ENCODE measurements at places on chromosomes 3 and 15. TPM values are rescaled to one million over a fixed set of nuclear protein-coding genes. Genes with fewer than 3 reads are reported as not detected.
A peak's percentile ranks its signal among the peaks of the same experiment; 100 is the strongest.

- no peak for DNase-seq
Measured at GRCh38 chr3:122974764-122975162, 52.8 kb downstream of the SEMA5B start.

MAN2A2 gene
- total RNA-seq = 133 TPM

DNA sequence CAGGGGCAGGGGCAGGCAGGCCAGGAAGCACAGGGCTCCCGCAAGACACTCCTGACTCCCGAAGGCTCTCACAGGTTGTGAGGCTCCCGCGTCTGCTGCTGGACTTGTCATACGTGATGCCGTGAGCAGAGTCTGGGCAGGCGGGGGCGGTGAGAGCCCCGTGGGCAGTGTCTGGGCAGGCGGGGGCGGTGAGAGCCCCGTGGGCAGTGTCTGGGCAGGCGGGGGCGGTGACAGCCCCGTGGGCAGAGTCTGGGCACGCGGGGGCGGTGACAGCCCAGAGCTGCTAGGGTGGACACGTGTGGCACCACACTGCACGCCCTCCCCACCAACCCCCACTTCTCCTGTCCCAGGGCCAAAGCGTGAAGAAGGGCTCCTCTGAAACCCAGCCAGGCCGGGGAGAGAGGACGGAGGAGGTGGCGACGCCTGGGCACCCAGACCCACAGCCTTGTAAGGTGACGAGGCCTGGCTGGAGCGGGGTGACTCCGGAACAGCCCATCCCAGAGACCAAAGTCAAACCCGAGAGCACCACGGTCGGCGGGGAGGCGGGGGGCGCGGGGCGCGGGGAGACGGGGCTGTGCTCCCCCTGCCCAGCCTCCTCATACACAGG is 35.0 kb downstream of the TNK2 start:
- peak; percentile 33 for DNase-seq

HHLA2 gene
- total RNA-seq = not detected

DNA sequence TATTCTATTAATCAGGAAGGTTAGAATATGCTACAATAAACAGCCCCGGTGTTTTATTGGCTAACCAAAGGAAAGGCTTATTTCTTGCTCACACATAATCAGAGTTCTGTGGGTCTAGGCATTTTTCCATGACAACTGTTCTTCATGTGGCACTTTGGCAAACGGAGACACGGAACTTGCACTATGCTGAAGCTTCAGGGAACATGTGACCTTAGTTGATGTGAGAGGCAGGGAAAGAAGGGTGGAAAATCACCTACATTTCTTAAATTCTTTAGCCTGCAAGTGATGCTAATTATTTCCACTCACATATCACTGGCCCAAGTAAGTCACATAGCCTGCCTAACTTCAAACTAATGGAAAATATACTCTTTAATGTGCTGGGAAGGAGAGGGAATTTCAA is 344.6 kb downstream of the SV2B start:
- DNase-seq = no peak

DNA sequence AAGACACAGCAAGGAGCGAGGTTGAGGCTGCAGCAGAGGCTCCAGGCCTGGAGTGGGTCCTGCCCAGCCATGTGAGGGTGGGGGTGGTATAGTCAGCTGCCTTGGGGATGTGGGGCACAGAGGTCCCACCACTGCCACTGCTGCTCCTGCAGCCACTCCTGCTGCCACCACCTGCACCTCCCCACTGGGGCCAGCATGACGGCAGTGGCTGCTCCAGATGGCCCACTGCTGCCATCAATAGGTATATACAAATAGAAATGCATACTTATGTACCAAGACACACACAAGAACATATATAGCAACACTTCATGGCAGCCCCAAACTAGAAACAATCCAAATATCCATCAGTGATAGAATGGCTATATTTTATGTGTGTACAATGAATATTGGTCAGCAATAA is 10.0 kb upstream of the TOP2B start:
- DNase-seq = no peak

GRCh38 chr3:143158014-143158988 is 38.7 kb downstream of the CHST2 start:
- DNase-seq = no peak

DNA sequence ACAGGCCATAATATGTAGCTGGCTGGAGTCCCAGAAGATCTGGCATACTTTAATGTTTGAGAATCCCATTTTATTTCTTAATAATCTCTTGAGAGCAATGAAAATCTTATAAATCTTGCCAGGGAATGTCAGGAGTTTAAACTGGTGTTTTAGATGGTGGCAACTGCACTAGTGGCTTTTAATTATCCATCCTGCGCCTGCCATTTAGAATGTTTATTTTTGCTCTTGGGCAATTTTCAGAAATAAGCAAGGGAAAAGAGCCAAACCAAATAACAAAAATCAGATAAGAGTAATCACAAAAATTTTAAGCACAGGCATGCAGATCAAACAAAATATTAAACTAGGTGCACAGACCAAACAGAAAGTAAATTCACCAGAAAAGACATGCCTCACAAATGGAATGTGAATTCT is 41.9 kb upstream of the UBP1 start:
- DNase-seq = no peak

DPPA2 gene
- not detected for total RNA-seq

TEX55 gene
- total RNA-seq = not detected

DNA sequence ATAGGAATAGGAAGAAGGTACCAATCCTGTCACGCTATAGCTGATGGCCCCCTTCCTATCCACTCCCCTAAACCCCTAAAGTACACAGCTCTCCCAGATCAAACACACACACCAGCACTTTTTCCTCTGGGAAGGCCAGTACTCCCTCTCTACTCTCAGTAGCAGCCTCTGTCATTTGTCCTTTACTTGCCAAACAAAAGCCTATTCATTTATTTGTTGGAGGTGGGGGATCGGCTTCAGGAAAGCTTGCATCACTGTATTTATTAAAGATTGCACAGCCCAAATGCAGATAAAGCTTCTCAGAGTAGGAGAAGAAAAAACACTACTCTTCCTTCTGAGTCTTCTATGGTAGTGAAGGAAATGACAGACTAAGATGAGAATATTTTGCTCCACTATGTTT is 429.7 kb upstream of the RASGRP1 start:
- no peak for DNase-seq

DNA sequence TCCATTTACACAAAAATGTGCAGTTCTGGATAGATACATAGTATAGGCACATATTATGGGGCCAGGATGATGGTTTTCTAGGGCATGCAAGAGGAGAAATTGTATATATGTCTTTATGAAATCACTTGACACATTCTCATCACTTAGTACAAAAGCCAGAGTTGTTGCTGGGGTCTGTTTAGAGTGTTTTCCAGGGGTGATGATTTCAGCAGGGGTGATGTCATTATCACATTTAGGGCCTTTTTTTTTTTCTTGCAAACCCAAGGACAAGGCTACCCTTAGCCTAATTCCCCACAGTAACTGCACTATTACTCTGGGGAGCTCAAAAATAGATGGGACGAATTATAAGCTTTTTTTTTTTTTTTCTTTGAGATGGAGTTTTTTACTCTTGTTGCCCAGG is 3.6 kb downstream of the ZNF589 start:
- DNase-seq = no peak

DNA sequence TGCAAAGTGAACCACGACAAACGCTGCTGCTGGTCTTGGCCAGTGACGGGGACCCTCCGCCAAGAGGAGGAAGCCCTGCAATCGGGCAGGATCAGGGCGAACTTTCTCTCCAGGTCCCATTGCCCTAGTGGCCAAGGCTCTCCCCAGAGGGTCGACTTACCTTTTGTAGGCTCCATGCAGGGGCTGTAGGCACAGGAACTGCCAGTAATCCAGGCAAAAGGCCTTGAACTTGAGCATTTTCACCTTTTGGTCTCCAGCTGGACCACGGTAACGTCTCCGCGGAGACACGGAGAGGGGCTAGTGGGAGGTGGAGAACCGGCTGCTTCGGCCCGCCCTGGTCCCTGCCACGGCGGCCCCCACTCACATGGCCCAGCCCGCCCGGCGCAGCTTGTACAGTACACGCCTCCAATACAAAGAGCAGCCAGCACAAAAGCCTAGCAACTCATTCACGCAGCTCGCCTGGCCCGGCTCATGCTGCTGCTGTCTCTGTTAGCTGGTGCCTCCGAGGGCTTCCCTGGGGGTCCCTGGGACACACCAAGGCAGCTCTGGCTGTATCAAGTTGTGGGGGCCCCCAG is 31.0 kb downstream of the IQSEC1 start:
- DNase-seq = peak; percentile 32

HEG1 gene
- 95.0 TPM for total RNA-seq

NR2E3 gene
- total RNA-seq = not detected

DNA sequence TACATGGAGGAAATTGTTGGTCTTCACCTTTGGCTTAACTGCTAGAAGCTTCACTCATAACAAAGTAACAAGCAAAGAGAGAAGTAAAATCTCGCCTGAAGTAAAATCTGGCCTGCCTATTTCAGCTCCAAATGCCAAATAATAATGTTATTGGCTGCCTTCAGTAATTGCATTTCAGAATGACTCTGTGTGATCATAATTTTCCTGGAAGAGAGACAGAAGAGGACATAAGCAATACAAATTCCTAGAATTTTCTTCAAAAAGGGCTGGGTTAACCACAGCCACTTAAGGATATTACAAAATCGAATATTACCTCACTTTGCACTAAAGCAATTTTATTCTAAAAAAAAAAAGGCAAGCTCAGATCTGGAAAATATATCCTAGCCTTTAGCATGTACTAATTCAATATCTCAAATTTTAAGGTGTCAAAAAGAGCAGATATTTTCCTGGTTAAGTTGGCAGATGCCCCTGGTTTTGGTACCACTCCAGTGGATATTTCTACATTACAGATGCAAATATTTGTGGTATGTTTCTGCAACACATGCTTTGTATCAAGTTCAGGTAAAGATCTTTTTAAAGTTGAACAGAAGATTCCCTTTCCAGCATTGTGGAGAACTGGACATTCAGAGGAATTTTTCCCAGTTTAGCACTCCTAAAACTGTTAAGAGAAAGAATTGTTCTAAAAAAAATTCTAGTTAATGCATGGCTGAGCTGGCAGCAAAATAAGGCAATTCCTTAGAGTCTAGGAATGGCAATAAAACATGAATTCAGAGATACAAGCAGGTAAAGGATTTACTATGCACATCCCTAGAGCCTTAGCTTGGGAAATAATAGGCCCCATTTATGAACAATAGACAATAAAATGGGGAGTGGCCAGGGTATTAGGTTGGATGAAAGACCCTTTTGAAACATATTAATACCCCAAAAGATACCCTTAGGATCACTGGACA is 116.7 kb downstream of the STAC start:
- DNase-seq = no peak

DNA sequence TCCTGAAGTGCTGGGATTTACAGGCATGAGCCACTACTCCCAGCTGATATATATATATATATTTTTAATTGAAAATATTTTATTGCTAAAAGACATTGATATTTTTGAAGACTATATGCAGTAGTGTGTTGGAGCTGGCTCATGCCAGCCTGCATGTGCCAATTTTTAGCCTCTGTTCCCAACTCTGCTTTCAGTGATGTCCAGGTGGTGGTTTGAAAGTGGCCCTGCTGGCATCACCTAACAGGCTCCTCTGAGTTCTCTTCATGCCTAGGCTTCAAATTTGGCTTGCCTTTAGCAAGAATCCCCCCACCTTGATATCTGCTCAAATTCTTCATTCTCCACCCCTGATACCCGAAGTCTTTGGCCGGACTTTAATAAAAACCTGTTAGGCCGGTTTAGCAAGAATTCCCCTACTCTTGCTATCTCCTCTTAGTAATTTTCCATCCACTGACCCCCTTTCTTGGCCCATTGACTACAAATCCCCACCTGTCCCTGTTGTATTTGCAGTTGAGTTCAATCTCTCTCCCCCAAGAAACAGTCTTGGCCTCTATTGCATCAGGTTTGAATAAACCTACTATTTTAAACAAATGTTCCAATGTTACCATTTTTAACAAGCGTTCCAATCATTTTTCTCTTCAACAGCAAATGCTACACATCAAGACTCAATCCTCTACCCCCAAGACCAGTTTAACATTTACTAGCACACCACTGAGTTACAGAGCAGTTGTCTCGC is 23.9 kb upstream of the CTSH start:
- DNase-seq = no peak

DNA sequence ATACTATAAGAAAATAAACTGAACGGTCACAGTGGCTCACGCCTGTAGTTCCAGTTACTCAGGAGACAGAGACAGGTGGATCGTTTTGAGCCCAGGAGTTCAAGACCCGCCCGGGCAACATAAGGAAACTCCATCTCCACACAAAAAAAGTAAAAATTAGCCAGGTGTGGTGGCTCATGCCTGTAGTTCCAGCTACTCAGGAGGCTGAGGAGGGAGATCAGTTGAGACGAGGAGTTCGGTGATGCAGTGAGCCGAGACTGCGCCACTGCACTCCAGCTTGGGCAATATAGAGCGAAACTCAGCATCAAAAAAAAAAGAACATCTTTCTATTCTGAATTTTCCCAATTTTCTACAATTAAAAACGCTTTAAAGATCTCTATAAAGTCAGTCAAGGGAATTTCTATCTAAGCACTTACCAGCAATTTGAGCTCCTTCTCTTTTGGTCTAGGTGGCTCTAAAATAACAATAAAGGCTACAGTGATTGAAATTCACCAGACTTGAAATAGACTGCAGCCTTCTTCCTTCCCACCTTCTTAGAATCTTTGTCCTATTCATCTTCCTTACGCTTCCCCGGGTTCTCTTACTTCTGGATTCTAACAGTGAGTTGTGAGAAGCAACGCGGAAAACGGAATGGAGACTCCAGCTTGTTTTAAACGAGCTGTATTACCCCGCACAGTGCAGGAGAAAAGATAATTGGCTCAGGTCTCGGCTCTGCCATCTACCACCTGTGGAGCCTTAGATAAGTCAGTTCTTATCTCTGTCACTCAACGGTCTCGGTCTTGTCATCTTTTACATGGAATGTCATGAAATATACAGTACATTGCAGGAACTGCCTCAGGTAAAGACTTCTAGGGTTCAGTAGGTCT is 812 bp upstream of the SEC62 start:
- DNase-seq = no peak

GRCh38 chr15:75450307-75451201 is 936 bp downstream of the SIN3A start:
- peak; percentile 98 for DNase-seq

DNA sequence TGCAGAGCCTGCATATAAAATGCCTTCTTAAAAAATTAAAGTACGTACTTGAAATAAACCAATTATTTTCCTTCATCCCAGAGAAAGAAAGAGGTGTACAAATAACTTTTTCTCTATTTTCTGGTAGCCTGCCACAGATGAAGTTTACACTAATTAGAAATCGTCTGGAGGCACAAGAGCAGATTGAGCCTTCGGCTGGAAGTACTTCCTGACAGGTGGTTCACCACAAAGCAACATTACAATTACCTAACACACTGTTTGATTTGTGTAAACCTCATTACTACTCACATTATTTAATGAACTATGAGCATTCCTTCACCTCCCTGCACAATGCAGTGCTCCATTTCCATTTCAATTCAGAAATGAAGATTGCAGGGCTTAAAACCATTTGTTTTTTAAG is 856.1 kb downstream of the SI start:
- DNase-seq = no peak

ESYT3 gene
- 1.4 TPM for total RNA-seq

DNA sequence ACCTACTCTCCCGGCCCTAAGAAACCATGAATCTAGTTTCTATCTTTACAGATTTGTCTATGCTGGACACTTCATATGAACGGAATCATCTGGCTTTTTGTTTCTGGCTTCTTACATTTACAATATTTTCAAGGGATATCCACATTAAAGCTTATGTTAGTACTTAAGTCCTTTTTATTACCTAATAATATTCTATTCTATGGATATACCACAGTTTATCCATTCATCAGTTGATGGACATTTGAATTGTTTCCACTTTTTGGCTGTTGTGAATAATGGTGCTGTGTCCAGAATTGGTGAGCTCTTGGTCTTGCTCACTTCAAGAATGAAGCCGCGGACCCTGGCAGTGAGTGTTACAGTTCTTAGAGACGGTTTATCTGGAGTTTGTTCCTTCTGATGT is 42.6 kb downstream of the ARHGAP31 start:
- no peak for DNase-seq

All from Right ventricle myocardium inferior (tissue), 1 donor.